Hematopoietic multipotent progenitor cell treated with erythropoietin and hydrocortisone succinate and interleukin-3 and kit ligand, for 8 days (in vitro differentiated cells): ENCODE measurements at places on chromosomes 12 and 14.

GRCh38 chr12:111447571-111448265 lies 42.0 kb downstream of the SH2B3 start:
- no peak for DNase-seq

DNA sequence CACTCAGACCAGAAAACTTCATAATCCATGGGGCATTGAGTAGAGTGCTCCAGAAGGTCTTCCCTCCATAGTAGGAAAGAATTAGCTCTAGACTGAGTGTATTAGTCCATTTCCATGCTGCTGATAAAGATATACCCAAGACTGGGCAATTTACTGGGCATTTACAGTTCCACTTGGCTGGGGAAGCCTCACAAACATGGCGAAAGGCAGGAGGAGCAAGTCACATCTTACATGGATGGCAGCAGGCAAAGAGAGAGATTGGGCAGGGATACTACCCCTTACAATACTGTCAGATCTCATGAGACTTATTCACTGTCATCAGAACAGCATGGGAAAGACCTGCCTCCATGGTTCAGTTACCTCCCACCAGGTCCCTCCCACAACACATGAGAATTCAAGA lies 300.6 kb upstream of the TMEM132C start:
- no peak for DNase-seq

- DNase-seq, result no peak
These were observed 16.2 kb upstream of the AACS start for GRCh38 chr12:125049093-125049458.

DNA sequence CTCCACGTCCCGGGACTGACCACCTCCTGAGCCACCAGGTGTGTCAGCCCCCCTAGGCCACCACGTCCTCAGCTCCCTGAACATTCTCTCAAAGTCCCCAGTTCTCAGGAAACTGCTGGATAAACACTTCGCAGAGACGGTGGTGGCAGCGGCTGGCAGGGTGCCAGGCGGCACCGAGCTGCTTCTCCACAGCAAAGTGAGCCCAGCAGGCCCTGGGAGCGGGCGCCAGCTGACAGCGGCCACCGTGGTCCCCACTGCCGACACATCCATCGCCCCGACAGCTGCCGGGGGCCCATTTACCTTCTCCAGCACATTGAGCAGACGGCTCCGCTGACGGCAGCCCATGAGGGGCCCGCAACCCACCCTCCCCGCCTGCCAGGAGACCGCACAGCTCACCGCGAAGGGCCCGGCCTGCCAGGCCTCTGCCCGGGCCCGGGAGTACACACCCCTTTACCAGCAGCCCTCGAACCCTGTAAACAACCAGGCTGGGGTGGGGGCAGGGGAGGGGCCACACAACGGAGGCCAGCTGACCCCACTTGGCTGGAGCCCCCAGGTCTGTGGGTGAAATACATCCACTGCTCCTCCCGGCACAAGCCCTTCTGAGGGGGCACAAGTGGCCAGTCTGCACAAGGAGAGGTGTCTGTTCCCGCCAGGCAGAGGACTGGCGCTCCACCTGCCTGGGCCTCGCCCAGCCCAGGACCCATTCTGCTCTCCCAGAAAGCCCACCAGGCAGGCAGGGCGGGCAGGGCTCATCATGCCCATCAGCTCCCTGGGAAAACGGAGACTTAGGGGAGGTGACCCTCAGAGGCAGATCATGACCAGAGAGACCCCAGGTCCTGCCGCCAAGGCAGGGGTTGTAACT lies 10.5 kb downstream of the AKT1 start:
- no peak for DNase-seq

- DNase-seq, result no peak
These were observed 583.9 kb downstream of the ALG10 start for GRCh38 chr12:34605955-34606748.
